Caudate nucleus (tissue), 63 donors: ENCODE measurements at places on chromosomes 7 and 10.

- DNase-seq: no peak
Observed at GRCh38 chr10:520402-520787, 169.1 kb downstream of the DIP2C start.

- no peak for DNase-seq
Observed at GRCh38 chr10:128419466-128420019, 293.3 kb upstream of the MKI67 start.

DNA sequence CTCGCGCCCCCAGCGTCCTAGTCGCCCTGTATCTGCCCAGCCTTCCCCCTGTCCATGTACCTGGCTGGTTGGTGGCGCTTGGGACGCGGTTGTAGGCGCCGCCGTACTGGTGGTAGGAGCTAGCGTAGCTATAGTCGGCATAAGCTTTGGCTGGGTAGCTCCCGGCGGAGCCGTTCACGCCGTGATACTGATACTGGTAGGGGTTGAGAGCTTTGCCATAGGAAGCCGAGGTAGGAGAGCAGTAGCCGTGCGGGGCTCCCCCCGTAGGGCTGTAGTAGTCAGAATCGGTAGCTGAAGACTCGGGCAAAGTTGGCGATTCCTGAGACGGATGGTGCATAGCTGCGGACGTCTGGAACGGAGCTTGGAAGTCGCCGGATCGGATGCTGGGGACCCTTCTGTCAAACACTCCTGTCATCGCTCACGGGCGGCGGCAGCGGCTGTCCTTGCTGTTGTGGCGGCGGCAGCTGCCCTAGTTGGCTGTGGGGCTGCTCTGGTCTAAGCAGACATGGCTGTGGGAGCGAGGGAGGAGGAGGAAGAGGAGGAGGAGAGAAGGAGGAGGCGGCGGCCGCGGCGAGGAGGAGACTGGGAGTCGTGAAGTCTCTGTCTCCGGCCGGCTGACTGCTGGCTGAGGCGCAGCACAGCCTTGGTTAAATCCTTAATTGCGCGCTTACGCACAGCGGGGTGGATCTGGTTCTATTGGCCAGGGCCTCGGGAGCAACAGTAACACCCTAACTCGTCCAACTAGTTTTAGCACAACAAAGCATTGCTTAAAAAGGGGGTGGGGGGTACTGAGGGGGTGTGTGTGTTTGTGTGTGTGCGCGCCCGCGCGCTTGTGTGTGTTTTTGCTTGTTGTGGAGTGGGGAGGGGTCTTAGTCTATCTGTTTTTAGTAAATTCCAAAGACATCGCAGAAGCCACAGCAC, at the start of gene DLX5:
Gene DLX5, minus strand, starts transcription at position 623 of the 921 bp plus-strand sequence. Its CDS starts 208 bp downstream, at position 415.
- peak; percentile 71 for DNase-seq

- no peak for DNase-seq
Observed at GRCh38 chr7:25216837-25217236, 11.4 kb downstream of the NPVF start.

- no peak for DNase-seq
Observed at GRCh38 chr10:52020702-52021101, 293.4 kb upstream of the DKK1 start.

- no peak for DNase-seq
Observed at GRCh38 chr7:72781631-72782030, 46.4 kb downstream of the TYW1B start.

- no peak for DNase-seq
Observed at GRCh38 chr7:2029211-2029905, 203.4 kb downstream of the MAD1L1 start.

GRCh38 chr10:6065406-6065805, 3.2 kb upstream of the IL2RA start:
- DNase-seq: no peak

DNA sequence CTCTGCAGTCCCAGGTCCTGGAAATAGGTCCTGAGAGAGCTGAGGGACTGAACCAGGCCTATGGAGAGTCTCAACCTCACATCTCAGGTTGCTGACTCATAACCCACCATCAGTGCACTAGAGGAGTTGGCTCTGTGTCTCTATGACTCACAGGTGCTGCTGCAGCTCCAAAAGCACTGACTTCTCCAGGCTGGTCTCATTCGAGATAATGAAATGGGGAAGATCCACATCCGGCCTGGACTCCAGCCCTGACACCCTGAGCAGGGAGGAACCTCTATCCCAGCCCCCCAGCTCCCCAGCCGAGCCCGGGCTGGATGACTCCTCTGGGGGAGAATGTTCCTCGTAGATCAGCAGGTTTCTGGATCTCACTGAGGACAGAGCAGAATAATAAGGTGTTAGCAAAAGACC, 35.5 kb upstream of the DGKI start:
- no peak for DNase-seq
